Activated T-helper 1 cell treated with Interleukin-2 at 50 U/mL for 16 hours (primary cell): ENCODE measurements at places on chromosomes 16 and 17.

- DNase-seq: no peak
These were observed 740 bp upstream of the ATP6V0D1 start for GRCh38 chr16:67481561-67482232.

GRCh38 chr16:75043175-75043895 is 44.5 kb downstream of the ZNRF1 start:
- DNase-seq: no peak

DNA sequence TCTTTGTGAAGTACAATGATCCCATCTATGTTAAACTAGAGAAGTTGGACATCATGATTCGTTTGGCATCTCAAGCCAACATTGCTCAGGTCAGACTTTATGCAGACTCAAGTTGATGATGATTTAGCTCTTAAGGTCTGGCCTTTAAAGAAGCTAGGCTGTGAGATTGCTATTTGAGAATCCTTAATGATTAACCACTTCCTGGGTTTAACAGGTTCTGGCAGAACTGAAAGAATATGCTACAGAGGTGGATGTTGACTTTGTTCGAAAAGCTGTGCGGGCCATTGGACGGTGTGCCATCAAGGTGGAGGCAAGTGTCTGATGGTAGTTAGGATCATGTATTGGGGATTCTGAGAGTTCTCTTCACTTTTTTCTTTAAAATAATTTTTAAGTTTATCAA is 40.3 kb downstream of the AP2B1 start:
- DNase-seq: no peak

GRCh38 chr16:30398661-30399434 is 3.6 kb downstream of the ZNF48 start:
- no peak for DNase-seq

- peak; percentile 75 for DNase-seq
These were observed 2.5 kb downstream of the CORO1A start for GRCh38 chr16:30185683-30186421.

- no peak for DNase-seq
These were observed 19.0 kb downstream of the PSMD11 start for GRCh38 chr17:32463304-32463703.

DNA sequence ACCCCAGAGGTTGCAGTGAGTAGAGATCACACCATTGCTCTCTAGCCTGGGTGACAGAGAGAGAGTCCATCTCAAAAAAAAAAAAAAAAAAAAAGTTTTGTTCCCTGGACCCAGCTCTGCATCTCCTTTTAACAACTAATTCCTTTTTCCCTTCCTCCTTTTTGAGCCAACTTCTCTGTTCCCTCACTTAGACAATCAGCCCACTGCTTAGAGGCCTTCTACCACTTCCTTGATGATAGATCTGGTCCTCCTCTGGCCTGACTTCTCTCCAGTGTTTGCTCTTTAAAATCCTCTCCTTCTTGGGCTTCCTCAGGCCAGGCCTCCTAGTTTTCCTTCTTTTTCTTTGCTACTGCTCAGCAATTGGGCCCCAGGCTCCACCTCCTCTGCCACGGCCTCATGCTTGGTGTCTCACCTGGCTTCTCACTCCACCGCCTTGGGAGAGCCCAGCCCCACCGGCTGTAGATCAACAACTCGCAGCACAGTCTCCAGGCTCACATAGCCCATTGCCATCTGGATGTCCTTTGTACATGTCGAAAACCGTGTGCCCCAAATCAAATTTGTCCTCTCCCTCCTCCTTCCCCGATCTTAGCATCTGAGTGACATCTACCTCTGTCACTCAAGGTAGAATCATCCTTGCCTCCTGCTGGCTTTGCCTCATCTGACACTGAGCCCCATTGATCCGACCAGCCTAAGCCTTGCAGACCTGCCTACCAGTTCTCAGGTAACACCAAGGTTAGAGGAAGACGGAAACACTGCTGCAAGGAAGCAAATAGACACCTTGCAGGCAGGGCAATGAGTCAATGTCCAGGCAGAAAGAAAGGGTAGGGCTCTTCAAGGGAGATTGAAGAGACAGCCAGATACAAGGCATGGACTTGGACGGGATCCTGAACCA is 17.4 kb downstream of the ARHGAP27 start:
- DNase-seq: no peak

DNA sequence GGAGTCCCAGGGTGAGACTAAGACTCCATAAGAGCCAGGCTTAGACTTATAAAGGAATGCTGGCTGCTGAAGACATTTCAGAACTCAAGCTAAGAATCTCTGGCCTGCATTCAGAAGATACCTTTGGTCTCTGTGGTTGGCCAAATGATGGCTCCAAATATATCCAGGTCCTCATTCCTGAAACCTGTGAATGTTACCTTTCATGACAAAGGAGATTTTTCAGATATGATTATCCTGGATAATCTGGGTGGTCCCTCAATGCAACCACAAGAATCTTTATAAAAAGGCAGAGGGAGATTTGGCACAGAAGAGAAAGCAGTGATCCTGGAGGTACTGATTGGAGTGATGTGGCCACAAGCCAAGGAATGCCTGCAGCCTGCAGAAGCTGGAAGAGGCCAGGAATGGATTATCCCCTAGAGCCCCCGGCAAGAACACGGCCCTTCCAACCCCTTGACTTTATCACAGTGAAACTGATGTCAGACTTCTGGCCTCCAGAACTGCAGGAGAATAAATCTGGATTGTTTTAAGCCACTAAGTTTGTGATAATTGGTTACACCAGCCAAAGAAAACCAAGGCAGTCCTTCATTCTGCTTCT is 253.3 kb downstream of the SLC39A11 start:
- no peak for DNase-seq

- no peak for DNase-seq
These were observed 16.7 kb downstream of the ADCY7 start for GRCh38 chr16:50282955-50283631.

DNA sequence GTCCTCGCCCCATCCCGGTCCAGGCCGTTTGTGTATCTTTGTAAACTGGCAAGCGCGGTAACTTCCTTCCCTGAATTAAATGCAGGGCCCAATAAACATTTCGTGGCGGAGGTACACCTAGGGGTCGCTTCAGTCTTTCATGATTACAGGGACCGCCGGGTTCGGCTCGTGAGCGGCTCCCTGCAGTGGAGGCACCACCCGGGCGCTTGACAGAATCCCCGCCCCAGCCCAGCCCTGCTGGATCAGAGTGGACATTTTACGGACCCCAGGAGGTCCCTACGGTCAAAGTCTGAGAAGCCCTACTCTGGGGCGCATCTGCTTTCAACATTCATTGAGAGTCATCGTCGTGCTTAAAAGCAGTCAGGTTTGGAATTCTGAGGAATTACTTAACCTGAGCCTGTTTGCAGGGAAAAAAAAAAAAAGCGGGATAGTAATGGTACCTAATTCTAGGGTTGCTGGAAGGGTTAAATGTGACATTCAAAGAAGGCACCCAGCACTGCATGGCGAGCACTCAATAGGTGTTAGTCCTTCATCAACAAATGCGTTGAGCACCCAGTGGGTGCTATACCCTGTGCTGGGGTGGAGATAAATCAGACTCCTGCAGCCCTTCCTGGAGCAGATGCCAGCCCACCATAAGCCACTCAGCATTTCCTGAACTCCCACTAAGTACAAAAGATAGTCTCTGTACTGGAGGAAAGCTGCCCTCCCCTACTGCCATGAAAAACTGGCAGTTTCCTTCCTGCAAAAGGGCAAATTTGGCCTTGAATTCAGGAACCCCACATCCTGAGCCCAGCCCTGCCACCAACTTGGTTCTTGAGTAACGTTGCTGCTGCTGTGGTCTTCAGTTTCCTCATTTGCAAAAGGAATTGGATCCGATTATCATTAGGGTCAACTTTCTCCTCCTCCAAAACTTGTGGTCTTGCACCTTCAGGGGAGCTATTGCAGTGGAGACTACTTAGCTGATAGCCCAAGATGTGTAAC is 658 bp upstream of the DUSP3 start:
- DNase-seq: no peak

- no peak for DNase-seq
These were observed 60.7 kb downstream of the ARSG start for GRCh38 chr17:68352041-68352440.

DNA sequence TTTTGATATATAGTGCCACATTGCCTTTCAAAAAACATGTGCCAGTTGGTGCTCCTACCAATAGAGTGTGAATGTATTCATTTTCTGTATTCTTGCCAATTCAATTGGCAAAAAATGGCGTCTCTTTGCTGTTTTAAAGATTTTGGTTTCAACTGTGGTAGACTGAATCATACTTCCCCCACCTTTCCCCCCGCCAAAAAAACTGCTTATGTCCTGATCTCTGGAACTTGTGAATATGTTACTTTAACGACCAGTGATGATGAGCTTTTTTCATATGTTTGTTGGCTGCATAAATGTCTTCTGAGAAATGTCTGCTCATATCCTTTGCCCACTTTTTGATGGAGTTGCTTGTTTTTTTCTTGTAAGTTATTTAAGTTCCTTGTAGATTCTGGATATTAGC is 325.1 kb upstream of the KCNJ16 start:
- no peak for DNase-seq

GRCh38 chr16:59324462-59324861 is 590.3 kb upstream of the GOT2 start:
- DNase-seq: no peak

DNA sequence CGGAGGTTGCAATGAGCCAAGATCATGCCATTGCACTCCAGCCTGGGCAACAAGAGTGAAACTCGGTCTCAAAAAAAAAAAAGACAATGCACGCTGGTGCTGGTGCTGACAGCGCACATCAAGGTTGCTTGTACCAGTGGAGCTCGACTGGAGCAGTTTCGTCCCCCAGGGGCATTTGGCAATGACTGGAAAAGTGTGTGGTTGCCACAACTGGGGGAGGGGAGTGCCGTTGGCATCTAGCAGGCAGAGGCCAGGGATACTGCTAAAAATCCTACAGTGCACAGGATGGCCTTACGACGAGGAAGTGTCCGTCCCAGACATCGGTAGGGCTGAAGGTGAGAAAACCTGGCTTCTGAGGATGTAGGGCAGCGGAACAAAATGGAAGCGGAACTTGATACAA is 2.4 kb downstream of the MEAK7 start:
- DNase-seq: no peak

DNA sequence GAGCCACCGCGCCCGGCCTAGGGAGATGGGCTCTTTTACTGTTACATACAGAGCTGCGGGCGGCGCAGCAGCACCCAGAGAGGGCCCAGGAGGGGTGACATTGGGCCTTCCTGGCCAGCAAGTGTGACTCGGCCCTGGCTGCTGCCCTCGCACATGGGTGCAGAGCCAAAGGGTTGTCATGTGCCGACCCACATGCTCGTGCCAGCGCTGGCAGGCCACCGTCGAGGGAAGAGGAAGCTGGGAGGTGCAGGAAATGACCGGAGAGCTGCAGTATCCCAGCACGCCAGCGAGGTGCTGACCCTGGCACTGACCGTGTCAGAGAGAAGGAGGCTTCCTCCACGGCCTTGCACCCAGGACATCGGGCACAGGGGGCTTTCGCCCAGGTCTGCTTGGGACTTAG is 8.0 kb downstream of the ENDOV start:
- no peak for DNase-seq

DNA sequence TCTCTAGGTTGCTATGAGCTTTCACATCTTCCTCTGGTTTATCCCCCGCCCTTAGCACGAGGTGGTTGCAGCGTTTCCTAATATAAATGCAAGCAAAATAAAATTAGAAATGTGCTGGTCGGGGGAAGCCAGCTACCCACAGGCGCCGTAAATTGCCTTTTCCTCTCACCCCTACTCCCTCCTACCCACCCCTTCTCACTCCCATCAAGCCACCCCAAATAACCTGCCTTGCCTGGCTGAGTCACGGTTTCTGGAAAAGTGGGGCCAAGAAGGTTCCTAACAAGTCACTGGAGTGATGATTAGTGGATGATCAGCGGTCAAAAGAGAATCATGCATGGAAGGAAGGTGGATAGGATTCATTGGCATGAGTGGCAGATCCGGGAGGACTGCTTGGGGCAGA is 120.9 kb upstream of the RBFOX1 start:
- DNase-seq: no peak

- DNase-seq: no peak
These were observed 2.3 kb downstream of the DPEP2NB start for GRCh38 chr16:68013440-68013839.

GRCh38 chr17:80279895-80280294 is 19.2 kb downstream of the RNF213 start:
- no peak for DNase-seq

DNA sequence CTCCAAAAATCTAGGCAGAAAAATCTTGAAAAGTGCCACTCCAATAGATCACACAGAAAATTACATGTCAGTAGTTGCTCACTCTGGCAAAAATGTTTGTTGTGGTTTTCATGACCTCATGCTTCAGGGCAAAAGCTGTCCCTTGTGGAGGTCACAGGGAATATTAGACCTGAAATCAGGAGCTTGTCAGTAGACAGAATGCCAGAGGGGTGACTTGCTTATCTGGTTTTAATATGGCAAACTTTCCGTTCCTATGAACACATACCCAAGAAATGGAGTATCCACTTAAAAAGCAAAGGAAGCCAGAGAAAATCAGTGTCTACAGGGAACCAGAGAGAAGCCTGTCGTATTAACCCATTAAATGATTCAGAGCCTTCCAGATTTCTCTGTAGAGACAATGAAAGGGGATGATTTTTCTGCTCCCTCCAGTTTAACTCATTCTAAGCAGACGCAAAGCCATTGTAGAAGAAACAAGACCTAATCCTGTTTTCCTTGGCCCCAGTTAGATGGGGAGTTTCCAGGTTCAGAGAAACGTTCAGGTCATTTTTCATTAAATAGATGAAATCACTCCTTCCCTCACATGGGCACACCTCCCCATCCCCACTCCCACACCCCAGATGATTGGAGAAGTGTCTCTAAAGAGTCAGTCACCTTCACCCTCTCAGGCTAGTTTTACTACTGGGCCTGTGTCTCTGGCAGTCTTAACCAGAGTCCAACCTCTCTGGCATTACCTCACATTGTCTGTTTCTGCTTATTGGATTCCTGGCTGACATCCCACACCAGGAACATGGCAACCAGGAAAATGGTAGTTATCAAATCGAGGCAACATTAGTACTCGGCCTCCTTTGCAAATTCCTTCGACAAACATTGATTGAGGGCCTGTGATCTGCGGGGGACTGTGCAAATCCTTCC is 6.0 kb downstream of the SOX9 start:
- no peak for DNase-seq

DNA sequence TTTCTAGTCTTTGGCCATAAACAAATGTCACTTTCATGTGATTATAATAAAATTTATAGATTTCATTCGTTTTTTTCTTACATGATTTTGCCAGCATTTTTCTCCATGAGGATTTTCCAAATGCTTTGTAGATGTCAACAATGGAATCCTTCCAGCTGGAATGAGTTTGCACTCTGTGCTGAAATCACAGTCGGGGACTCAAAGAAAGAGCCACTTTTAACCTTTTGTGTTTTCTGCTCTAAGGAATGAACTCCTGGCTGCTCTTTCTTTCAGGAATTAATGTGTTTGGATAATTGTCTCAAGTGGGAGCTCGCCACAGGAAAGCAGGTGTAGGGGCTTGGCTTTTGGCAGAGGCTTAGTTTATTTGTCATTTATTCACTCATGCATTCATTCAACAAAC is 372.3 kb upstream of the SALL1 start:
- DNase-seq: no peak

GRCh38 chr17:28972437-28972836 is 21.1 kb upstream of the PHF12 start:
- no peak for DNase-seq

- DNase-seq: no peak
These were observed 118.4 kb upstream of the NOG start for GRCh38 chr17:56475116-56475515.

GRCh38 chr17:7219229-7219811 is 316 bp downstream of the DLG4 start:
- DNase-seq: no peak
